Uterus (tissue), 4 donors: ENCODE measurements at places on chromosomes 7 and 10. TPM values are rescaled to one million over a fixed set of nuclear protein-coding genes. Genes with fewer than 3 reads are reported as not detected.
A peak's percentile ranks its signal among the peaks of the same experiment; 100 is the strongest.

Gene ZPBP
- total RNA-seq: not detected

GRCh38 chr10:113385021-113385999, 167.5 kb upstream of the HABP2 start:
- peak overlapping the region; percentile 57 for H3K27ac ChIP-seq
- no peaks in the 10 kb centered on the region for H3K36me3 ChIP-seq
- no peak overlapping the region for H3K4me3 ChIP-seq
- DNase-seq: peak; percentile 89
- peaks cover 7% of the 10 kb centered on the region for H3K4me1 ChIP-seq
- no peaks in the 10 kb centered on the region for H3K27me3 ChIP-seq

Gene SLC13A1
- total RNA-seq: not detected

GRCh38 chr7:24727154-24728120, 29.8 kb downstream of the GSDME start:
- no peaks in the 10 kb centered on the region for H3K27me3 ChIP-seq
- peaks cover 7% of the 10 kb centered on the region for H3K4me1 ChIP-seq
- DNase-seq: peak; percentile 4
- H3K27ac ChIP-seq: no peak overlapping the region
- H3K4me3 ChIP-seq: no peak overlapping the region
- no peaks in the 10 kb centered on the region for H3K36me3 ChIP-seq

GRCh38 chr10:93222211-93222754, 148.6 kb downstream of the CYP26A1 start:
- no peak overlapping the region for H3K4me3 ChIP-seq
- no peak overlapping the region for H3K27ac ChIP-seq
- no peaks in the 10 kb centered on the region for H3K4me1 ChIP-seq
- no peak for DNase-seq
- H3K27me3 ChIP-seq: no peaks in the 10 kb centered on the region
- H3K36me3 ChIP-seq: no peaks in the 10 kb centered on the region

- H3K36me3 ChIP-seq: no peaks in the 10 kb centered on the region
- H3K4me3 ChIP-seq: no peak overlapping the region
- no peak for DNase-seq
- no peak overlapping the region for H3K27ac ChIP-seq
- peaks cover 19% of the 10 kb centered on the region for H3K4me1 ChIP-seq
Observed at GRCh38 chr7:74474271-74474865, 20.7 kb downstream of the GTF2IRD1 start.

Gene GLI3
- 28.5 TPM for total RNA-seq

DNA sequence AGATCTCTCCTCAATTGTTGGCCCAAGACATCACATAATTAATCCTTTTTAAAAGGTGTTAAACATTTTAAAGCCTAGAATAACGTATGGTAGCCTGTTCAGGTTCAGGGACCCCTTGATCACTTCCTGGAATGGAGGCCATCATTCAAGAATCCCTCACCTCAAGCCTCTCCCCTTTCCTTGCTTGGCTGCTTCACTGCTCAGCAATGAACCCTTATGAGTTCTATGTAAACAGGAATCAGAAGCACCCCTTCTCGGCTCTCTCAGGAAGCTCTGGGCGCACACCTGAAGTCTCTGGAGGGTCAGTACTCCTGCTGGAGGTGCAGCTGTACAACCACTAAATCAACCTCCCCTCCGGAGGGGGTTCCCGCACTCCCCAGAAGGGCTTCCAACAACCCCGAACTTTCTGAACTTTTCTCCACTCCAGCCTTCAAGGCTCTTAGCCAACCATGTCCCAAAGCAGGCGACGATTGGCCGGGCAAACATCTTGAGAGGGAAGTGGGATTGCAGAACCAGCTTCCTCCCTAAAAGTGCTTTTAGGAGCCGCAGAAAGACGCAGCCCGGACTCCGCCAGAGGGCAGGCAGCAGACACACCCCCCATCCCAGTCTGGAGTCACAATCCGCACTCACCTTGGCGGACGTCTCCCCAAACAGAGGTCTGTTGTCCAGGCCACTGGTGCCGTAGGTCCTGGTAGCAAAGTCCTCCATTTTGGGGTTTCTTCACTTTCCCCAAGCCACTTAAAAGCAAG, 562 bp downstream of the TMEM243 start:
- H3K27me3 ChIP-seq: no peaks in the 10 kb centered on the region
- peak; percentile 55 for DNase-seq
- H3K36me3 ChIP-seq: no peaks in the 10 kb centered on the region
- no peaks in the 10 kb centered on the region for H3K4me1 ChIP-seq
- H3K4me3 ChIP-seq: peak overlapping the region; percentile 68

Gene PAPOLB
- total RNA-seq: 0.29 TPM

GRCh38 chr10:50219646-50220045, 31.7 kb downstream of the ASAH2 start:
- H3K27ac ChIP-seq: no peak overlapping the region
- H3K4me1 ChIP-seq: no peaks in the 10 kb centered on the region
- DNase-seq: no peak
- no peak overlapping the region for H3K4me3 ChIP-seq

GRCh38 chr10:94443047-94443446, 40.7 kb downstream of the TBC1D12 start:
- H3K36me3 ChIP-seq: no peaks in the 10 kb centered on the region
- no peak overlapping the region for H3K4me3 ChIP-seq
- H3K27me3 ChIP-seq: no peaks in the 10 kb centered on the region
- no peak overlapping the region for H3K27ac ChIP-seq
- DNase-seq: no peak
- H3K4me1 ChIP-seq: no peaks in the 10 kb centered on the region

Gene VGF
- total RNA-seq: not detected

Gene SPOCK2
- 1.8 TPM for total RNA-seq

- H3K27me3 ChIP-seq: no peaks in the 10 kb centered on the region
- no peak overlapping the region for H3K4me3 ChIP-seq
- no peak overlapping the region for H3K27ac ChIP-seq
- no peak for DNase-seq
- H3K4me1 ChIP-seq: no peaks in the 10 kb centered on the region
- H3K36me3 ChIP-seq: no peaks in the 10 kb centered on the region
Observed at GRCh38 chr7:50397971-50398324, 52.2 kb downstream of the FIGNL1 start.

Gene LRRC17
- 2.0 TPM for total RNA-seq

DNA sequence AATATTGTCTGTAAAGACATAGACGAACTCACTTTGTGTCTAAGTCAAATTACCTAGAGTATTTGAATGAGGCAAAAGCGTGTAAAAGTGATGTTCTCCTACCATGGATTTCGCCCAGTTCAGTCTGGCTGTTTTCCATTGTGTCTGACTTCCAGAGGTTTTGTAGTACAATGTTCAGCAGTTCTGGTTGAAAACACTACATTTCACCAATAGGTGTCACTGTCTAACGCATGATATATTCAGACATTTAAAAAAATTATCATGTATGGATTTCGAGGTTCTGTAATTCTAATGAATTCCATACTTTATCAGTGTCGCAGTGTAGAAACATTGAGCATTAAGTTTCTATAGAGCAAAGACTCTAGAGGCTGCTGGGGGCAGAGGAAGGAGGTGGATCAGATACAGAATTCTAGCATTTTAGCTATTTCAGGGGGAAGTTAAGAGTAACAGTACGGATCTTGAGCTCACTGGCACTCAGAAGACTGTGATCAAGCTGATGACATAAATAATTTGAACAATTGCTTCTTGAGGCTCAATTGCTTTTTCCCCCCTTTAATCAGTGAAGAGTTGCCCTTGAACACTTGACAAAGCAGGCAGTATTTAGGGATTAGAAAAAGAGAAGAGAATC, 196.9 kb upstream of the RHOBTB1 start:
- H3K27me3 ChIP-seq: no peaks in the 10 kb centered on the region
- no peaks in the 10 kb centered on the region for H3K4me1 ChIP-seq
- H3K4me3 ChIP-seq: no peak overlapping the region
- H3K36me3 ChIP-seq: no peaks in the 10 kb centered on the region
- H3K27ac ChIP-seq: no peak overlapping the region
- DNase-seq: peak; percentile 48

Gene GPR26
- not detected for total RNA-seq

Gene TUBB8
- total RNA-seq: not detected

GRCh38 chr7:30594048-30594539, 584 bp upstream of the GARS1 start:
- H3K4me1 ChIP-seq: no peaks in the 10 kb centered on the region
- no peaks in the 10 kb centered on the region for H3K36me3 ChIP-seq
- H3K27me3 ChIP-seq: no peaks in the 10 kb centered on the region
- DNase-seq: peak; percentile 24

- H3K36me3 ChIP-seq: no peaks in the 10 kb centered on the region
- no peak overlapping the region for H3K27ac ChIP-seq
- no peak overlapping the region for H3K4me3 ChIP-seq
- no peaks in the 10 kb centered on the region for H3K27me3 ChIP-seq
Observed at GRCh38 chr10:86255405-86256251, 111.0 kb downstream of the GRID1 start.

DNA sequence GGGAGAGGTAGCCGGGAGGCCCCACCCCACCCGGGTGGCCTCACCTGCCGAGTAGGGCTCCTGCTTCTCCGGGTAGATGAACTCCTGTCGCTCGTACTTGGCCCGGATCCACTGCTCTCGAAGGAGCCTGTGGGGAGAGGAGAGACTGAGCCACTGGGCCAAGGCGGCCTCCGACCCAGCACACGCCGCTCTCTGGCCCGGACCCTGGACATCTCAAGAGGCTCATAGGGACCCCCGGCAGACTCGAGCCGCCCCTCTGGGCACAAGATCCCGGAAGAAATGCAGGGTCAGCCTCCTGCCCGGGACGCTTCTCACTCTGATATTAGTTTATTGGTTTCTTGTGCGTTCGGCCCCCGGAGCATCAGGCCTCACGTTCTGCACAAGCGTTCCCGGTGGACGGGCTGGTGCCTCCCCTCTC, 34.5 kb downstream of the ADAP1 start:
- H3K36me3 ChIP-seq: no peaks in the 10 kb centered on the region
- no peak overlapping the region for H3K27ac ChIP-seq
- peak; percentile 11 for DNase-seq
- no peaks in the 10 kb centered on the region for H3K4me1 ChIP-seq
- no peak overlapping the region for H3K4me3 ChIP-seq

Gene SORCS1
- 7.4 TPM for total RNA-seq

GRCh38 chr7:39670934-39671333, 47.6 kb downstream of the RALA start:
- DNase-seq: no peak
- H3K27ac ChIP-seq: no peak overlapping the region

Gene NCF1
- total RNA-seq: not detected

DNA sequence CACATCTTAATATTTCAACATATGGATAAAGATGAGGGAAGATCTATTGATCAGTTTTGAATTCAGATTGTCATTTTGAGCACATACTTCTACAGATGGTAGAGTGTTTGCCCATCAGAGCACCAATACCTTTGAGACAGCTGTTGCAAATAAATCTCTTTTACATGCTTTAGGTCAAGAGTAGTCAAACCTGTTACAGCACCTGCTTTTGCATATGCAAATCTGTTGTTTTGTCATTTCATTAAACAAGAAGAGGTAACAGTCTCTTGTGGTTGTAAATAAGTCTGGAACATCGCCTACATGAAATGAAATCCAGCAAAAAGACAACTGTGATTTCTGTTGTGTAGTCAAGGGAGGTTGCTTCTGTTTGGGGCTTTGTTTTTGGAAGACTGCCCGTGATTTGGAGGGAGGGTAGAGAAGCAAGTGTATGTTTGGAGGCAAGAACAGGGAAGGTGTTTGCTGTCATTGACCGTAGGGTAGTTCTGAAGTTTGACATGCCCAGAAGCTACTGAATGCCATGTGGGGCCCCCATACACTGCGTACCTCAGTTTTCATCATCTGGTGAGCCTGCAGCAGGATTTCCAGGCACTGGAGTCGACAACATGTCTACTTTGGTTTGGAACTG, 233.6 kb upstream of the PPP1R3A start:
- no peak overlapping the region for H3K27ac ChIP-seq
- no peaks in the 10 kb centered on the region for H3K27me3 ChIP-seq
- H3K36me3 ChIP-seq: no peaks in the 10 kb centered on the region
- no peak for DNase-seq
- no peak overlapping the region for H3K4me3 ChIP-seq
- H3K4me1 ChIP-seq: no peaks in the 10 kb centered on the region

DNA sequence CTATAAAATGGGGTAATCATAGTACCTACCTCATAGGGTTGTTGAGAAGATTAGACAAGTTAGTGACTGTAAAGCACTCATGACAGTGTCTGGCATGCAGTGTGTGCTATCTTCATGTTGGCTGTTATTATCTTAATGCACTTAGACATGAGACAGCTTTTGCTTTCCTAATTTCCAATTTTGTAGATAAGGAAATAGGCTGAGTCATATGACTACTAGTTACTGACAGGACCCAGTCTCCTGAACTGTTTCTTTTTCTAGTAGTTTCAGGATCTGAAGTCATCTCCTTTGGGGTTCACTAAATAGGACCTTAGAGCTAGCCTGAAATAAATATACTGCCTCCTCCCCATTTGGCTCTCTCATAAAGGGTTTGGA, 74.2 kb downstream of the SNX10 start:
- no peaks in the 10 kb centered on the region for H3K4me1 ChIP-seq
- no peak overlapping the region for H3K4me3 ChIP-seq
- no peak for DNase-seq

Gene POM121L12
- total RNA-seq: not detected

DNA sequence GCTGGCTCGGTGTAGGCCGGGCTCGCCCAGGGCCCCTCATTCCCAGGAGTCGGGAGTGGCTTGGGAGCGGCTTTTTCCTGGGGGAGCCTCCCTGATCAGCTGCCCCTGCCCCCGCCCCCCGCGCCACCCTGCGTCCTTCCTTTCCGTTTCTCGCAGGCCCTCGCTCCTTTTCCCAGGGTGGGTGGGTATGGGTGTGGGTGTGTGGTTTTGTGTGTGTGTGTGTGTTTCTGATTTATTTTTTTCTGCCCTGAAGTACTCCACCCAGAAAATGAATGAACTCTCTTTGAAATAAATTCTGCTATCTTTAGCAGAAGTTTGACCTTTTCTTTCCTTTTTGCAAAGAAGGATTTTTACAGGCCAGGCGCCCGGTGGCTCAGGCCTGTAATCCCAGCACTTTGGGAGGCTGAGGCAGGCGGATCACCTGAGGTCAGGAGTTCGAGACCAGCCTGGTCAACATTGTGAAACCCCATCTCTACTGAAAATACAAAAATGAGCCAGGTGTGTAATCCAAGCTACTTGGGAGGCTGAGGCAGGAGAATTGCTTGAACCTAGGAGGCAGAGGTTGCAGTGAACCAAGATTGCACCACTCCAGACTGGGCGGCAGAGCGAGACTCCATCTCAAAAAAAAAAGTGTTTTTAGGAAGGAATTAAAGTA, 30.0 kb upstream of the AP5Z1 start:
- DNase-seq: no peak
- no peaks in the 10 kb centered on the region for H3K27me3 ChIP-seq
- no peaks in the 10 kb centered on the region for H3K36me3 ChIP-seq
- H3K4me1 ChIP-seq: peaks cover 17% of the 10 kb centered on the region
- peak overlapping the region; percentile 20 for H3K4me3 ChIP-seq

- no peaks in the 10 kb centered on the region for H3K27me3 ChIP-seq
- no peak overlapping the region for H3K27ac ChIP-seq
- H3K4me1 ChIP-seq: no peaks in the 10 kb centered on the region
- no peaks in the 10 kb centered on the region for H3K36me3 ChIP-seq
Observed at GRCh38 chr10:1613511-1613910, 123.8 kb downstream of the ADARB2 start.

Gene CCAR1
- total RNA-seq: 45.0 TPM

- no peak for DNase-seq
- H3K27me3 ChIP-seq: no peaks in the 10 kb centered on the region
- no peaks in the 10 kb centered on the region for H3K4me1 ChIP-seq
- no peaks in the 10 kb centered on the region for H3K36me3 ChIP-seq
Observed at GRCh38 chr7:136036336-136036735, 59.2 kb upstream of the MTPN start.
